ENCODE measurements at places on chromosomes 11 and 22.
A peak's percentile ranks its signal among the peaks of the same experiment; 100 is the strongest.

GRCh38 chr11:128775468-128775867 is 81.6 kb downstream of the FLI1 start:
- peak; percentile 69 for DNase-seq

- no peak for DNase-seq
Observed at GRCh38 chr11:59365232-59366018, 6.7 kb downstream of the OR5AN1 start.

DNA sequence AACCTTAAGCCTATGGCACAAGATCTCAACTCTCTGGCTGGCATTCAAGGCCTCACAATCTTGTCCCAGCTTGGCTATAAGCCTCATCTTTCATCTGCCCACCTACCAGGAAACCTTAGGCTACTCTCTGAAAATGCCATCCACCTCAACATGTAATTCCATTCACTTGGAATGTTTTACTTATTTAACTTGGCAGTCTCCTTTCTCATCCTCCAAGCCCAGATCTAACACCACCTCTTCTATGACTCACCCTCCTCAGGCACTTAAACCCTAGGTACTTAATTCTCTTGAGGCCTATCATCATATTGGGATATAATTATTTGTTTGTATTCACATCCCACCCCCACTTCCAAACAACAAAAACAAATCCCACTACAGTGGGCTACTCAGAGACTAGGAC is 15.0 kb downstream of the POGLUT3 start:
- no peak for DNase-seq

GRCh38 chr11:2002042-2002776 is 4.6 kb upstream of the H19 start:
- no peak for DNase-seq
